ENCODE measurements at places on chromosomes 2 and 18.
A peak's percentile ranks its signal among the peaks of the same experiment; 100 is the strongest.

GRCh38 chr2:112920923-112921532 is 10.1 kb downstream of the IL37 start:
- no peak for DNase-seq

DNA sequence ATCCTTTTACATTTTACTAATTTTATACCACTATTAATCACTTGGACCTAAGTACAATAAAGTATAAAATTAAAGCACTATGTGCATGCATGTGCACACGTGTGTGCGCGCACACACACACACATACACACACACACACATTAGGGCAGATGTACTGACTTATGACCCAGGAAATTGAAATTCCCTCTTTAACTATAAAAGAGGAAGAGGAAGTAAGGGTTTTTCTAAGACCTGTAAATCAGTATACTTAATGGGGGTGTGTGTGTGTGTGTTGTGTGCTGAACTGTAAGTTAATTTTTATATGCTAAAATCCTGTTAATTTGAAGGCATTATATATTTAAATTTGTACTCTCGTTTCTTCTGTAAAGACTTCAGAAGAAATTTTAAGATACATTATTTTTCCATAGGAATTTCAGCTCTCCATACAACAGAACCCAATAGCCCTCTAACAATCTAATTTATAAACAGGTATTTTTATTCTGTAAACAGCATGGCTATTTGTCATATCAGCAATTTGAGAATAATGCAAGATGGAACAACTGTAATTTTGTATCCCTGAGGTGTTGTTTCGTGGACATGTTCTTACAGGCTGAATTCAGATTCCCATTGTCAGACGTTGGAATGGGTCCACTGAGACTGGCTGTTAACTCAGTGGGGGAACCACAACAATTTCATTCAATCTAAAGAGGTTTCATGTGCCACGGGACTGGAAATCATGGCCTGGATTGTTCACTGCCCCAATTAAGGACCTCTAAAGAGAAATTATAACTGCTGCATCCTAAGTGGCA is 90.9 kb downstream of the PLA2R1 start:
- no peak for DNase-seq

GRCh38 chr2:79915455-79915854 is 389.1 kb downstream of the LRRTM1 start:
- no peak for DNase-seq

DNA sequence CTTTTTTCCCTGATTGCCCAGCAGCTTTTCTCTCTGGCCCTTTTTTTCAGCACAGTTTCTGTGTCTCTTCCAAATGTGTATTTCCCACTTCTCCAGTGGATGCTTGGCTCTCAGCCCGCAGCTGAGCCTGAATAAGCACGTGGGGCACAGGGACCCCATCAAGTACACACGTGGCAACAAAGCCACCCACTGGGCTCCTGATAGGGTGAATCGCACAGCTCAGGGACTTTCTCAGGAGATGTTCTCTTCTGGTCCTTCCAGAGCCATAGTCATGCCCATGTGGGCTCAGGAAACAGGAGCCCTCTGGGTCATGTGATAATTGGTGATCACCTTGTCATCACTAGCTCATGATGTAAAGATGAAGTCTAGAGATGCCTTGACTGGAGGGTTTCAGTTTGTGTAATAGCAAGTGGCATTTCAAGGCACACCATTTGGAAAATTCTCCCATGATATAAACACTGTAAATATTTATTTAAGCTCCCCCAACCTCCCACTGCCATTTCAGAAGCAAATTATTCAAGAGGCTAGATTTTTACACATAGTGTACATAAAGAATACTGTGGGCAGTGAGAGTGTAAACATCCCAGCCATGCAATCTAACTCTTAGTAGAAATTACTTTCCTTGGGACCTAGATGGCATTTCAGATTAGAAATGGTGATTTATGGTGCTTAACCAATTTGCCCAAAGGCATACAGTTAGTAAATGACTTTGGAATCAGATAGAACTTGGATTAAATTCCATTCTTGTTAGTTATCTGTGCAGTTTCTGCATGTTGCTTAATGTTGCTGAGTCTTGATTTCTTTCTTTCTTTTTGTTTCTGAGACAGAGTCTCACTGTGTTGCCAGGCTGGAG is 597.5 kb downstream of the SLC4A3 start:
- no peak for DNase-seq

- no peak for DNase-seq
Observed at GRCh38 chr2:9214873-9215272, 8.3 kb downstream of the ASAP2 start.

- no peak for DNase-seq
Observed at GRCh38 chr2:236352761-236353593, 88.8 kb upstream of the ASB18 start.

- DNase-seq, result no peak
Observed at GRCh38 chr2:154832711-154833110, 134.2 kb downstream of the KCNJ3 start.

GRCh38 chr18:49041435-49042245 is 90.9 kb upstream of the SMAD7 start:
- DNase-seq, result no peak

- DNase-seq, result peak; percentile 69
Observed at GRCh38 chr2:216034065-216034464, 20.7 kb upstream of the MREG start.

GRCh38 chr2:28430788-28431418 is 38.2 kb downstream of the FOSL2 start:
- no peak for DNase-seq

- DNase-seq, result no peak
Observed at GRCh38 chr2:191311627-191312026, 66.4 kb downstream of the MYO1B start.

- no peak for DNase-seq
Observed at GRCh38 chr2:206392118-206392517, 51.2 kb upstream of the ADAM23 start.

DNA sequence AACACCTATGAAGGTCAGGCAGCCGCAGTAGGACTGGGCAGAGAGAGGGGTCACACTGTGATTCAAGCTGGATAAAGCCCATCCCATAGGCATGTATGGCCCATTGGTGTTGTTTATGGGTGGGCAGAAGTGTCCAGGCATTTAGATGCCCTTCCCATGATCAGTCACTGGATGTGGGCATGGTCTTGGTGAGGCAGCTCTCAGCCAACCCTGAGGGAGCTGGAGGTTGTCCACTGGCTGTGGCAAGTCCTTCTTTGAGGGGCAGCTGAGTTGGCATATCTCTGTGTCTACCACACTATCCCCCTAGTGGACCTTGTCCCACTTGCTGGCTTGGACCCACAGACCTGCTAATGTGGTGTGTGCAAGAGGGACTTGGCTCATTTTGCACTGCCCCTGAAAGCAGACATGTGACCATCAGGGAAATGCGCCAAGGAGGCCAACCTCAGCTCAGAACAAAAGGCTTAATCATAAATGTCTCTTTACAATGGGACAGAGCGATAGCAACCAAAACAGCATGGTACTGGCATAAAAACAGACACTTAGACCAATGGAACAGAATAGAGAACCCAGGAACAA is 82.0 kb downstream of the TMEM17 start:
- no peak for DNase-seq

- DNase-seq, result no peak
Observed at GRCh38 chr2:184472481-184472880, 125.8 kb upstream of the ZNF804A start.

DNA sequence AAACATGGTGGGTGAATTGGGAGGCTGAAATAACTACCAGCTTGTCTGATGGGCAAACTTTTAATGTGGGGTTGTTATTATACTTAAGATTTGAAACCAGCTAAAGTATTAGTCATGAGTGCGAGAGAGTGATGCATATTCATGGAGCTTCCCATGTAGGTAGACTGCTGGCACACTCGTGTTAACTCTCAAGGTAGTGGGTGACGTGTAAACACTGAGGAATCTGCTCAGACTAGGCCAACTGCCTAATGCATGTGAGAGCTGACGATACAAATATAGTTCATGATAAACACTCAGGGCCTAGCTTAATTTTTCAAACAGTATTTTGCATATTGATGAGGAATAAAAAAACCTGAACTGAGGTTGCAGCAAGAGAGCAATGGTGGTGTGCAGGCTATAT is 1165.7 kb upstream of the PIK3C3 start:
- no peak for DNase-seq

GRCh38 chr2:238899386-238899785 is 51.5 kb downstream of the TWIST2 start:
- DNase-seq, result no peak

GRCh38 chr18:5817816-5818215 is 77.5 kb downstream of the TMEM200C start:
- no peak for DNase-seq
